ENCODE measurements at places on chromosomes 3 and 15.

DNA sequence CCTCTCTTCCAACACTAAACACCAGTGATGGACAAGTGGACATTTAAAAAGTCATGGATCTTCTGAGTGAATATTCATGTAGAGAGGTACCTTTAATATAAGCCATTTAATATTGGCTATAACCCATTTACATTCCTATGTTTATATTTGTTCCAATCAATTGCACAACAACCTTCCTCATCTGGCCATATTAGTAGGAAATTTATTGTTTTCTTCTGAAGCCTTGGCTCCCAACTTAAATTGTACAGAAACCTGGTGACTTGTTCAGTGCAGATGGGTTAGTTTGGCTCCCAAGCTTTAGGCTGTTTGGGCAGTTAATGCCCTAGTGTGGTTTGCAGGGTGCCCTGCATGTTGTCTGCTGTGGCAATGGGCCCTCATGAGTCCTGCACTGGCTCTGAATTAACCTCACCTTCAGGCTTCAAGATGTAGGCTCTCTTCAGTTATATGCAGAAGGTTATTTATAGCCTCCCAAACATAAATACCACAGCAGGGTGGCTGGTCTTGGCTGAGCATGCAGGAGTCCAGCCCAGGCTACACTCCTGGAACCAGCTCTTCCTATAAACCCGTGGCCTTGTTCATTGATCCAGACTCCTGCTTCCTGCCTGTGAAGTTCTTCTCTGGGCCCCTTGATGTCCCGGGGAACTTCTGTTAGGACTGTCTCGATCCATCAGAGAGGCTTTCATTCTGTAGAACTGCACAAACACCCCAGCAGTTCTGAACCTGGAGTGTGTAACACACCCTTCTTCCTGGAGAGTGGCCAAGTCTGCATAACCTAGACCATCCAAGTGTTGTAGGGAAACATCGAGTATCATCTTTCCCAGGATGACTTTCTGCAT is 57.0 kb downstream of the DUT start:
- DNase-seq, result no peak

DNA sequence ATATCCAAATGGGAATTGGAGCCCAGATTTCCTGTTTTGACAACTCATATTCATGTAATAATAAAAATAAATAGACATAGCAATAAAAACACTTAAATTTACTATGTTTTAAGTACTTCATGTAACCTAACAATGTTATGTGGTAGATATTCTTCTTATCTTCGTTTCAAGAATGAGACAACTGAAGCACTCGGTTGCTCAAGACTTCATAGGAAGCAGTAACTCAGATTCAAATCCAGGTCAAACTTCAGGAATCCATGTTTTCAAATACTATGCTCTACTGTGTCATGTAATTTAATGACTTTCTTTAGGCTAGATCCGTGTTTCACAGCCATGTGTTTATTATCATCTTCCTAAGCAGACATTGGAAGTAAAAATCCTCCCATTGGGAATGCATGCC is 492.2 kb downstream of the CNTN3 start:
- no peak for DNase-seq

GRCh38 chr3:110311541-110311940 is 760.1 kb upstream of the NECTIN3 start:
- DNase-seq, result no peak

DNA sequence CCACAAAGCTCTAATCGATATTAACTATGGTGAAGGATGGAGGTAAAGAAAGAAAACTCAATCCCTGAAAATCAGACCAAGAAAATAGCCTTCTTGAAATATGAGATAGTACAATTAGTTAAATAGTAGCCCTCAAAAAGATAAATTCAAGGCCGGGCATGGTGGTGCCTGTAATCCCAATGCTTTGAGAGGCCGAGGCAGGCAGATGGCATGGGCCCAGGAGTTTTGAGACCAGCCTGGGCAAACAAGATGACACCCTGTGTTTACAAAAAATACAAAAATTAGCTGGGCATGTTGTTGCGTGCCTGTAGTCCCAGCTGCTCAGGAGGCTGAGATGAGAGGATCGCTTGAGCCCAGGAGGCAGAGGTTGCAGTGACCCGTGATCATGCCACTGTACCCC is 31.6 kb upstream of the CEP152 start:
- no peak for DNase-seq

DNA sequence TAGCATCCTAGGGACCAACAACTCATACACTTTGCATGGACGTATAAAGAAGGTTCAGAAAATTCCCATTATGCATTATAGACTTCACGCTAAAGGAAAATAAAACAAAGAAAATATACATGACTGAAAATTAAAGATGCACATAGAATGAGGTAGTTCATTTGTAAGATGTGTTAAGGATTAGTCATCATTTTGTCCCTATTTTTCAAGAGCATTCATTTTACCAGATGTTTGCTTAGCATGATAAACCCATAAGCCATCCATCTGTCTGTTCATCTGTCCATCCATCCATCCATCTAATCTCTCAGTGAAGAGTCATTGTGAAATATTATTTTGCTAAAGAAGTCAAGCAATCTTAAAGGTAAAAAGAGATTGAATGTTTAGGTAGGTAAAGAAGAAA is 80.3 kb downstream of the TFG start:
- DNase-seq, result no peak

GRCh38 chr15:90126022-90126421 is 23.8 kb upstream of the IDH2 start:
- DNase-seq, result no peak

GRCh38 chr15:77480859-77481633 is 60.4 kb downstream of the HMG20A start:
- DNase-seq, result no peak

DNA sequence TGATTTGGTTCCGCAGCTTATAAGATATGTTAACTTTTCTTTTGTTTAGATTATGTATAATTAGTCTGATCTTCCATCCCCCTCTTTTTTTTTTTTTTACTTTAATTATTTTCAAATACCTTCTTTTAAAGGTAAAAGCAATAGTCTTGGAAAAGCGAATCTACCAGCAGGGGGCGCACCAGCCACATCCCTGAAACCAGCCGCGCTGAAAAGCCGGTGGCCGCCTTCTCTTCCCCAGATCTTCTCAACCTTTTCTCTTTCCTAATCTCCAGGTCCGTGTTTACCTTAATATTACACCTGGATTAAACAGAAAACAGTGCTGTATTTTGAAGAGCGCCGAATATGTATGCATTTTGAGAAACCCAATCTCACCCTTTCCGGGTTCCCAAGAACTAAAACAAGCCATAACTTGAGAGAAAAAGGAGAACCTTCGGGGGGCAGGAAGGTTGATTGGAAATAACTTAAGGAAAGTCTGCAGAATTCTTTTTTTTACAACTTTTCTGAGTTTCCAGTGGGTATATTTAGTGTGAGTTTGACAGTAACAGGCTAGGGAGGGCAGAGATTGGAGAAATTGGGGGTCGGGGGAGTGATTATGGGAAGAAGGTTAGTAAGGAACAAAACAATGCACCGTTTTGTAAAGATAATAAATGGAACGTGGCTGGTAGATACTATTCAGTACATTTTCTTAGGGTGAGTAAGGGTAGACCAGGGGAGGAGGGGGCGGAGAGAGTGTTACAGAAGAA is 2.0 kb upstream of the SOX2 start:
- no peak for DNase-seq

GRCh38 chr3:100416176-100416575 is 14.8 kb downstream of the LNP1 start:
- DNase-seq, result no peak

DNA sequence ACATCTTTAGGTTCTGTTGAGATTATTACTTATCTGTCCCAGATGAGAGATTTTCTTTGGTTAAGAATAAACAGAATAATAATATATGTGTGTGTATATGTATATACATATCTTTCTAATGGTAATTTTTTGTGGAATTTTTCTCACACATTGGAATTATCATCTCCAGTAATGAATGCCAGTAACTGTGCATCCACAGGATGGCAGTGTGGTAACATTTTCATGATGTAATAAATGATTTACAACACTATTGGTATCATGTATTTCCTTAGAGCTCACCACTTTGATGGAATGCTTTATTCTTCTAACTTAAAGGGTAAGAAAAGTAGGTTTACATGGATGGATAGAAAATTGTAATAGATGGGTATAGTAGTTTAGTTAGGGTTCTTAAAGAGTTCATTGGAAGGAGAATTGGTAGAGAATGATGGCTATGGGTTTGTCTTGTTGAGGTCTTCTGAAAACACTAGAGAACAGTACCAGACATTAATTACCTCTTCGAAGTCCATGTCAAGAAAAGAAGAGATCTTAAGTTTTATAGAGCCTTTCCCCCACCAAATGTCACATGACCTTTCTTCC is 78.1 kb downstream of the STT3B start:
- peak; percentile 6 for DNase-seq

GRCh38 chr3:118128886-118129285 is 905.8 kb downstream of the IGSF11 start:
- DNase-seq, result no peak

DNA sequence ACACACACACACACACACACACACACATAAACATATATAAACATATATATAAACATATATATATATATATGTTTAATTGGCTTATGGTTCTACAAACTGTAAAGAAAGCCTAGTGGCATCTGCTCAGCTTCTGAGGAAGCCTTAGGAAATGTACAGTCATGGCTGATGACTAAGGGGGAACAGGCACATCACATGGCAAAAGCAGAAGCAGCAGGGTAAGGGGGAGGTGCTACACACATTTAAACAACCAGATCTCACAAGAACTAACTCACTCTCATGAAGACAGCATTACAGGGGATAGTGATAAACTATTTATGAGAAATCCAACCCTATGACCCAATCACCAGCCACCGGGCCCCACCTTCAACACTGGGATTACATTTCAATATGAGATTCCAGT is 922.9 kb downstream of the SI start:
- no peak for DNase-seq

GRCh38 chr15:38672814-38673670 is 108.4 kb upstream of the RASGRP1 start:
- no peak for DNase-seq

DNA sequence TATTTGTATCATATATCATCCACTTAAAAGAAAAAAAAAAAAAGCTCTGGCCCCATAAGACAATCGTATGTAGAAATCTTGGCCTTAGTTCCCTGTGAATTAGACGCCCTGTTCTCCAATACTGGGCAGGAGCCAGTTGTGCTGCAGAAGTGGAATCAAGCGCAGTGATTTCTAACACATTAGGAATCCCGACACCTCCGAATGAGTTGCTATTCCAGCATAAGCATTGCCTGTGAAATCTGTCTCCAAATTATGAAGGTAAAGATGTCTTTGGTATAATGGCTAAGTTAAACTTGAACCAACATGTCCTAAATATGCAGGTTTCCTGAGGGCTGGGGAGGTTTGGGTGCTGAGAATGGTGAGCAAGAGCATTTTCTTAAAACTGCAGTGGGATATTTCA is 199.4 kb upstream of the ARRDC4 start:
- DNase-seq, result no peak

- no peak for DNase-seq
These were observed 250.5 kb downstream of the SHQ1 start for GRCh38 chr3:72597756-72598195.

DNA sequence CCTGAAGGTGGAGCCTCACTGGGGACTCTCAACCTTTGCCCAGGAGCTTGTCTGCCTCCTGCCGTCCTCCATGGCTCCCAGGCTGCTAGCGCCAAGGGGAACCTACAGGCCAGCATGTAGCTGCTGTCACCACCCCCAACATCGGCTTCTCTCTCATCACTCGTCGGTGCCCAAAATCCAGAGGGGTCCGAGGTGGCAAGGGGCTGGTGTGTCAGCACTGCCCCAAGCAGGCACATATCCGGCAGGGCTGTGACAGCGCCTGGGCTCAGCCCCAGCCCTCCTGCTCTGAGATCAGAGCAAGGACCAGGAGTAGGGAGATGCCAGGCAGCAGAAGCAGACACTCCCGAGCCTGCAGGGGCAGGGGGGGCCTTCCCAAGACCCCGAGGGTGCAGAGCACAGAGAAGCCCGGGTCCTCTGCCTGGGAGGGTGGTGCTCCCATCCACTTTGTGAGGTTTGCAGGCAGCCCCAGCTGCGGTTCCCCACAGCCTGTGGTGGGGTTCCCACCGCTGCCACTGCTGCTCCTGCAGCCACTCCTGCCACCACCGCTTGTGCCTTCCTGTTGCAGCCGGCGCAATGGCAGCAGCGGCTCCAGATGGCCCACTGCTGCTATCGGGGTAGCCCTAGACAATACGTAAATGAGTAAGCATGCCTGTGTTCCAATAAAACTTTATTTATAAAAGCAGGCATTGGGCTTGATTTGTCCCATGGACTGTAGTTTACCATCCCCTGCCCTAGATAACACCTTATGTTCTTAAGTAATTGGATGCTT is 451.0 kb downstream of the EPHA6 start:
- DNase-seq, result no peak

- no peak for DNase-seq
These were observed 4.6 kb downstream of the TMEM266 start for GRCh38 chr15:76064375-76064774.

- no peak for DNase-seq
These were observed 444.9 kb upstream of the TBL1XR1 start for GRCh38 chr3:177642042-177642803.

DNA sequence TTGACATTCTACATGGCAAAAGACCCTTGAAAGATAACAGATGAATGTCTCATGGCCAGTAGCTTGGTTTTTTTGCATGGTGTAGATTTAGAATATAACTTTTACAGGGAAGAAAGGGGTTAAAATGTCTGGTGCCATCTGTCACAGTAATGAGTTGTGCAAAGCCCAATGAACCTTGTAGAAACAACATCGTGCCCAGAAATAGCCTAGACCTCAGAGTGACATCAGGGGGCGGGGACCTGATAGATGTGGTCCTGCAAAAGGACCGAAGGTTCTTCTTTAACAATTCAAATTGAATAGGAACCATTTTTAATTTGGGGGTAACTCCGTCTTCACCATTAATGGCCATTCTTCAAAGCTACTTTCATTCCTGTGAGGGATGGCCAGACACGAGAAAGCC is 254.1 kb upstream of the CTDSPL start:
- DNase-seq, result no peak

- DNase-seq, result no peak
These were observed 129.1 kb downstream of the TPRA1 start for GRCh38 chr3:127461286-127461910.

- no peak for DNase-seq
These were observed 23.9 kb downstream of the LRIG1 start for GRCh38 chr3:66476852-66477381.

GRCh38 chr3:55607844-55608243 is 120.7 kb upstream of the WNT5A start:
- no peak for DNase-seq

DNA sequence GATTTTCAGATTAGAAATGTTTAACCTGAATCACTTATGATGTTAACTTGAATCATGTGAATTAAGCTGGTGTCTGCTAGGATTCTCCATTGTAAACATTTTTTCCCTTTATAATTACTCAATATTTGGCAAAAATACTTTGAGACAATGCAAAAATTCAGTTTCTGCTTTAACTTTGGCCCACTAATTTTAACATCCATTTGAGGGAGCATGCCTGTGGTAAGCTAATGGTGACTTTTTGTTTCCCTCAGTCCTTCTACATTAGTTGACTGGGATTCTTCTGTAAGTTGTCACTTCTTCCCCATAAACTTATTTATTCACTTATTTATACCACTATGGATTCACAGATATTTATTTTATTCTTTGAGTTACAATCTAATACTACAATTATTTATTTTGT is 59.3 kb downstream of the PIK3R4 start:
- no peak for DNase-seq
